ENCODE measurements at places on chromosomes 4 and X.

GRCh38 chrX:153637121-153638040 lies 9.6 kb upstream of the DUSP9 start:
- no peak for ATAC-seq

GRCh38 chr4:27428661-27429060 lies 568.0 kb downstream of the STIM2 start:
- ATAC-seq, result no peak

GRCh38 chr4:37392521-37393255 lies 148.1 kb downstream of the NWD2 start:
- ATAC-seq, result no peak

- no peak for ATAC-seq
These were observed 220.3 kb upstream of the TENM3 start for GRCh38 chr4:182022909-182023308.

GRCh38 chr4:121236353-121237068 lies 72.4 kb upstream of the TNIP3 start:
- no peak for ATAC-seq

- no peak for ATAC-seq
These were observed 43.8 kb downstream of the GALNT7 start for GRCh38 chr4:173212379-173212778.

GRCh38 chr4:82797040-82797404 lies 1.6 kb downstream of the SCD5 start:
- no peak for ATAC-seq

GRCh38 chr4:166482758-166483157 lies 609.7 kb downstream of the TLL1 start:
- no peak for ATAC-seq

DNA sequence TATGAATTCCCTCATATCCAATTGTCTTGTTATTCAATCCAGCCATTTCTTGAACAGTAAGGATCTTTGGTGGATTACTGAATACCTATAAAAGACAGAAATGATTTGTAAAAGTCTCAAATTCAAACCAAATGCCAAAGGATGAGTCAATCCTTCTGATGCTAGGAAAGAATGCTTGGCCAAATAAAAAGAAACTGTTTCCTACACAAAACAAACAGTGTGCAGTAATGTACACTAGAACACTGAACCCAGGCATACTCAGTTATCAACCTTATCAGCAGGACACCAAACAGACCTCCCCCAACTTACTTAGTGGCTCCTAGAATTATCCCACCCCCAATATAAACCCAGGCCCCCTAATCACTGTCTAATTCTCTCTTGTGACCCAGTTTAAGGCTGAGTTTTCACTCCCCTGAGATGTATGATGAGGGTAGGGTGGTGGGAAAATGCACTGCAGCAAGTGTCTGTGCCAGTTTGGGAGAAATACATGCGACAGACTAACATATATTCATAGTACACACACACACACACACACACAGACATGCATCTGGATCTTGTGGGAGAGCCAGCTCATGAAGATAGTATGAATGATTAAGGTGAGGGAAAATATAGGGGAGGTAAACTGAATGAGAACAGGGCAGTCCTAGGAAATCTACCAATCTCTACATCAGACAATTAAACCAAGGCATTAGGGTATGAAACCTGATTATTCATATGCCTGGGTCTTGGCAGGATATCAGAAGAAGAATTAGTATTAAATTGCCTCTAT lies 35.0 kb downstream of the CLDN2 start:
- ATAC-seq, result no peak

- peak; percentile 34 for ATAC-seq
These were observed at the start of gene TADA2B for GRCh38 chr4:7043284-7044136. Gene TADA2B, plus strand, starts transcription at chr4:7043372. Its CDS starts 208 bp downstream, at chr4:7043580.

DNA sequence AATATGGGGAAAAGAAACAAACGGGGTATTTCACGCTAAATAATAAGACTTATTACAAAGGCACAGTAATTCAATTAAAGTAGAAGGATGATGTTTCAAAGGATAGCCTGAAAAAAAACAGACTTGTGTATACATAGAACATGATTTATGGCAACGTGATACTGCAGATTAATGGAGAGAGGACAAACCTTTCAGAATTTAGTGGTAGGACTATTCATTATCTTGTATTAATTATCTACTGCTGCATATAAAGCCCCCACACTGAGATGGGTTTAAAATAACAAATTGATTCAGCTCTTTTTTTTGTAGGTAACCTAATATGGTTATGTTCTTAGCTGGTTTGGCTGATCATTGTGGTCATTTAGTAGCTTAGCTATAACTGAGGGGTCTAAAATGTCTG lies 1269.0 kb downstream of the FSTL5 start:
- no peak for ATAC-seq

DNA sequence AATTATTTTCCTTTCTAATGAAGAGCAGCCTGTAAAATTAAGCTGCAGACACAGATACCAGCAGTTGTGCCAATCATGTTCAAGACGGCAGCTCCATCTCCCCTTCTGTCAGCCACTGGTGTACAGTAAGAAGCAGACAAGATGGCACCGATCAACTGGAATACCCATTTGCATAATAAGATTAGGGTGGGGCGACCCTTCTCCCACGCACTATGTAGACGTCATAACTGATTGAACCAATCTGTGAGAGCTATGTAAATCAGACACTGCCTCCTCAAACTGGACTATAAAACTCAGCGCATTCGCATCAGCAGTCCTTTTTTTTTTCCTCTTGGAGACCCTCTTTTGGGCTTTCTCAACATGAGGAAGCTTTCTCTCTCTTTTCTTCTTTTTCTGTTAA lies 40.4 kb upstream of the INTS6L start:
- no peak for ATAC-seq

DNA sequence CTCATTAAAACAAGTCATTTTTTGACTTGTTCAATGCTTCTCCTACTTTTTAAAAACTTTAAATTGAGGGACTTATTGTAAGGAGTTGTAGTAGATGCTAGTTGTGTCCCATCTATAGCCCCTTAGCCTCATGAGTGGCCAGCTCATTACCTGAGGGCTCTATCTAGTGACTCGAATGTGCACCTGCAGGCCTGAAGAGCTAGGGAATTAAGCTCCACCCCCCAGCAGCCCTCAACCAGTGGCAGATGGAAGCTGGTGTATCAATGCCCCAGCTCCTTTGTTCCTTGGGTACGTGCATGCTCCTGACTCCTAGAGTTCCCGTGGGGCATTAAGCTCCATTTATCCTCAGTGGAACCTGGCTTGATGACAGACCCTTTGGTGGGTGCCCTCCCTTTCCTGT lies 146.7 kb upstream of the FAM9B start:
- ATAC-seq, result no peak

All from esophagus mucosa (tissue), 1 donor.